ENCODE measurements at places on chromosomes 4 and X.

DNA sequence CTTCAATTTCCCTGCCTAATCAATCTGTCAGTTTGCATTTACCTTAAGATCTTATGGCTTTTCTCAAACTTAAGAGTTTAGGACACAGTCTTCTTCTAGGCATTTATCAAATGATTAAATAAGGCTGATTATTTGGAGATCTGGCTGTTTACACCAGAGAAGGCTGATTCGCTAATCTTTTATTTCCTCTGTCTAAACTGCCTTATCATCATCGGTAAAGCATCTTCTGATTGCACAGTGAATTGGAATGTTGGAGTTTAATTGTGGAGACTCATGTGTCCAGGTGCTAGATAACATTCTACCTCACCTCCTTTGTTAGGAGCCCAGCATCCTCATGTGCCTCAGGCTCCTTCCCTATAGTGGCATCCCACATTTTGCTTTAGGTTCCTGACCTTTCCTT is 100.3 kb upstream of the DDIT4L start:
- DNase-seq: peak; percentile 51

DNA sequence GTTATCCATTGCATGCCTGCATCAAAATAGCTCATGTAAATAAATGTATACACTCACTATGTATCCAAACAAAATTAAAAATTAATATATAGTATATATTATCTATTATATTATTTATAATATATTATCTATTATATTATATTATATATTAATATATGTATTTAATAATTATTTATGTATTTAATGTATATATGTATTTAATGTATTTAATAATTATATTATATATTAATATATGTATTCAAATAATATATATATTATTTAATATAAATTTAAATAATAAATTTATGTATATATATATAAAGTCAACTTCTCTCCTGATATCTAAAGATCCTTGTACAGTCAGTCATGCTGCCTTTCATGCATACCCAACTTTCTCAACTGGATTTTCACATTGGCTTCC is 82.4 kb downstream of the GPM6A start:
- no peak for DNase-seq

DNA sequence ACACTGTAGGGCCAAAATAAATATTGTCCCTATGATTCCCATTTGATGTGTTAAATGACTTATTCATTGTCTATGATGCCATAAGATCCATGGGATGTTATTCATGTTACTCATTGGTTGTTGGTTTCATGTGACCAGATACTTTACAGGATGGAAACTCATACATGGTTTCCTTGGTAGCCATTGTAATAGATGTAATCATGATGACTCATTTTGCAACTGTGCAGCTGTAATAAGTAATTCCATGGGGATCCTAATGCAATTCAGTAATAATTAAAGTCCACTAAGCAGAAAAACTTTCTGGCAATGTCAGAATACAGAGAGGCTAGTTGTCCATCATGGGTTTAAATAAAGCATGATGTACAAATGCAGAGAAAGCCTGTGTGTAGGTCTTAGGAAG is 389.7 kb upstream of the NR3C2 start:
- DNase-seq: no peak

- DNase-seq: no peak
Measured at GRCh38 chr4:10441512-10441911, 15.7 kb downstream of the ZNF518B start.

- DNase-seq: no peak
Measured at GRCh38 chr4:129064717-129065116, 28.6 kb downstream of the SCLT1 start.

DNA sequence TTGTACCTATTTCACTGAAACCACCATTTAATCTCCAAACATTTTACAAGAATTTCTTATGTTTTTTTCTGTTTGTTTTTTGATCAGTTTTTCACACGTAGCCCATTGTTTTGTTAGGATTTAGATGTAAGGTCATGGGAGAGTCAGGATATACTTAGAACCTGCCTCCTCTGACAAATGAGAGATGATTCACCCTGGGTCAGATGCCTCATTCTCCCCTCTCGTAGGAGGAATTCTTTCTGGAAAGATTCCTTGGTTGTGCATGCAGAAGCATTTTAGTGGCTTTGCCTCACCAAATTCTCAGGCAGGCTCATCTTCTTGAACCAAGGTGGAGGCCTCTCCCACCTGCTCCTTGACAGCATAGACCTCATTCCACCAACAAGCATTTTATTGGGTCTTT is 599.3 kb downstream of the SPRY1 start:
- DNase-seq: no peak

DNA sequence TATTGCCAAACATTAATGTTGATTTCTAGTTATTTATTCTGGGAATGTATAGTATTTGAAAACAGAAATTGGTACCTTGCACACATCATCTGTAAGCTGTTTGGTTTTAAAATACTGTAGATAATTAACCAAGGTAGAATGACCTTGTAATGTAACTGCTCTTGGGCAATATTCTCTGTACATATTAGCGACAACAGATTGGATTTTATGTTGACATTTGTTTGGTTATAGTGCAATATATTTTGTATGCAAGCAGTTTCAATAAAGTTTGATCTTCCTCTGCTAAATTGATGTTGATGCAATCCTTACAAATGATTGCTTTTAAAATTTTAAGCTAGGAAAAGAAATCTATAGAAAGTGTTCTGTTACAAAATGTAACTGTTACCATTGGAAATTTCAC is 30.8 kb upstream of the FMR1NB start:
- DNase-seq: no peak

DNA sequence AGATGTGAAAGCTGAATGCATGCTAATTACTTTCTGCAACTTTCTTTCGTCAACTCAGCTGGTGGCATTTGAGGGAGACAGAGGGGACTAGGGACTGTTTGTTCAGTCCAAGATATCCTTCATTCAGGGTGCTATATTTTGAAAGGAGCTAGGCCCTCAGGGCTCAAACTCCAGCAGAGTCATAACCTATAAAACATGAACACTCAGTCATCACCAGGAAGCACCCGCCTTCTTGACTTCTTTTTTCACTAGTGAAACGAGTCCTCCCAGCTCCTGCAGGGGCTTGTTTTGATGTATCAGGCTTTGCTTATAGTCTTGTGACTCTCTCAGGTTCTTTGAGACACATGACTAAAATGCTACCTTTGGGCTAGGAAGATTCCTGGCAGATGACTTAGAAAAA is 230.6 kb downstream of the PCDH7 start:
- DNase-seq: no peak

DNA sequence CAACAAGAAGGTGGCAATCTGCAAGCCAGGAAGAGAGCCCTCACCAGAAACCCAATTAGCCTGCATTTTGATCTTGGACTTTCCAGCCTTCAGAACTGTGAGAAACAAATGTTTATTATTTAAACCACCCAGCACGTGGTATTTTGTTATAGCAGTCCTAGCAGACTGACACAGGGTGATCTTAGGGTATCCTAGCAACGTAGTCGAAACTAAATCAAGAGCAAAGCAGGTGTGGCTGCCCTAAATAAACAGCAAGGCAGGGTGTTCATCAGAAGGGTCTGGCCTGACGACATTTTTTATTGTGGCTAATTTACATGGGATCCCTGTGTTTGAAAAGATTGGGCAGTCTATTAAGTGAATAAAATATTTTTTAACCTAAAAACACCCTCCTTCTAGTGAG is 198.8 kb downstream of the VEGFC start:
- no peak for DNase-seq

DNA sequence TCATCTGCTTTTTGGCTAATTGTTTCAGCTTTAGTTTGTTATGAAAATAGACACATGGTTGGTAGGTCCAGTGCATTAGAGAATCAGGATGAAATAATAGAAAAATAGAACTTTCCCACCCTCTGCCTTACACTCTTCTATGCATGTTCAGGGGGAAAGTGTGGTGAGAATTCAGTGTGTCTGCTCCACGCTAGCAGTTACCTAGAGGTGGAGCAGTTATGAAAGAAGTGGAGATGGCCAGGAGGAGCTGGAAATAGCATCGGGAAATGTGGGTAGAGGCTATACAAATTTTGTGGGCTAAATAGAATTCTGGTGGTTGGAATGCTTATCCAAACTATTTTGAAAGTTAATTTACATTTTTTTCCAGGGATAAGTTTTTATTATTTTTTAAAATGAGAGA is 91.4 kb upstream of the MAD2L1 start:
- no peak for DNase-seq

DNA sequence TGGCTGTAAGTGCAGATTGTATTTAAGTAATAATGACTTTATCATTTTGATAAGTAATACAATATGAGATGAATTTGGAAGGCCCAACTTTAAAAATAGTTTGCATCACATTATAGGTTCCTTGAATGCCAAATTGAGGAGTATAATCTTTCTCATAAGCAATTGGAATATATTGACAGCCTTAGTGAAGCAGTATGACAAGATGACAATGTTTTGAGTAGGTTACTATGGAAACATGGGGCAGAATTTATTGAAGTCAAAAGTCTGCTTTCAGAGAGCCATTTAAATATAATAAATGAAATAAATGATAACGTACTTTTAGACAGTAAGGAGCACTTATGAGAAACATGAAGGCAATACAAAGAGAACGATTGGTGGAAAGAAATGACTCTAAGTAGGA is 776.4 kb downstream of the TECRL start:
- no peak for DNase-seq

- DNase-seq: peak; percentile 63
Measured at GRCh38 chrX:52363247-52363883, 5.5 kb upstream of the XAGE2 start.

DNA sequence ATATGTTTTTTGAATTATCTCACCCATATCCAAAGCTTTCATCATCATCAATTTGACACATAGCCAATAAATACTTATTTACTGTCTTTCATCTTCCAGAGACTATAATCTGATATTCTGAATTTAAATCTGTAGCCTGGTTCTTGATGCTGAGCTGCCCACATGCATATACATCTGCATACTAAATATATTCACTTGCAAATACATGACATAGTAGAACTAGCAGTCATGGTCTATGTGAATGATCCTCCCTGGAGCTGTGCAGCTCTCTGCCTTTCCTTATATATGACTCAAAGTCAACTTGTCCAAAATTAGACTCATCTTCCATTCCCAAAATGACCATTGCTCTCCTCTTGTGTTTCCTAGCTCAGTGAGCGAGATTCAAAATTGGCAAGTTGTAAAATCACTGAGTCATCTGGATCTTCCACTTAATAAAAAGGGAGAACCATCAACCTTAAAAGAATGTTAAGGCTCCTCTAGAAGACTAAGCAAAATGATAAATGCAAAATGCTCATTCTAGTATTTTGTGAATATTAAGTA is 448.2 kb downstream of the PPARGC1A start:
- DNase-seq: no peak

GRCh38 chr4:63619771-63620170 is 789.5 kb downstream of the TECRL start:
- peak; percentile 37 for DNase-seq

- no peak for DNase-seq
Measured at GRCh38 chr4:41731569-41732126, 16.9 kb downstream of the PHOX2B start.

DNA sequence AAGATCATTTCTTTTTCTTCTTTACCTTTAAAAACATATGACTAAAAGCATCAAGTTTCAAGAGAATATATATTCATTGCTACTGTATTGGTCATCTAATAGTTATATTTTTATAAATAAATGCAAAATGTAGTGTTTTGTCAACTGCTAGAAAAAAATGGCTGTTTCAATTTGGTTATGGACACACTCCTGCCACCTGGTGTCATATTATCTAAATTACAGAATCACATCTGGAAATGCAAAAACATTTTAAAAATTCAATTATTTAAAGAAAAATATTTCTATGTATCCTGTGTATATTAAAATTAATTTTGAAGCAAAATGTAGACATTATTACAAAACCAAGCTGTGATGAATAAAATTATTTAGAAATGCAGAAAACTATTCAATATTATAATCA is 329.4 kb upstream of the PCDH18 start:
- DNase-seq: peak; percentile 2

Measured in mesendoderm (in vitro differentiated cells).